Anterior cingulate cortex (tissue), 58 donors: ENCODE measurements at places on chromosomes 3 and 15.

DNA sequence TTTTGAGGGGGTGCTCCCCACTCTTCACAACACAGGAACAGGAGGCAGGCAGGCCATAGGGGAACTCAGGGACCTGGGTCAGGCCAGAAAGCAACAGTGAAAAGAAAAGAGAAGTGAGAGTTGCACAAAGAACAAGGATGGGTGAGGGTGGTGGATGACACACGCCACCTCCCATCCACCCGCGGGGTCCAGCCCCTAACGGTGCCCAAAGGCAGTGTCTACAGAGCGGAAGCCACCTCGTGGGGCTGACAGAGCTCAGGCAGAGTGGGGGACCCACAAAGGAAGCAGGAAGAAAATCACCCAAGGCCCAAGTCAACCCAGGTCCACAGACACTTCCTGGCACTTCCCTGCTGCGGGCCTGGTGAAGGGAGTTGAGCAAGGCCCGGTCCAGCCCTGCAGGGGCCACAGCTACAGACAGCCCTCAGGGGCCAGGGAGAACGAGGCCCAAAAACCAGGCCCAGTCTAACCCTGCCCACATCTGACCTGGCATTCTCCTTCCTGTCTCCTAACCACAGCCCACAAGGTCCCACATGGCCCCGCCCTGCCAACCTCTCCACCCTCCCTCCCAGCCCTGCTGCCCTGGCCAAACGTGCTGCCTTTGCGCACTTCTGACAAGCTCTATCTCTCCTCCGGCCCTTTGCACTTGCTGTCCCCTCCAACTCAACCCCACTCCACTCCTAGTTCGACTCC lies 5.9 kb downstream of the NUP210 start:
- DNase-seq: no peak

GRCh38 chr15:77060546-77060945 lies 10.4 kb downstream of the TSPAN3 start:
- peak; percentile 43 for DNase-seq

- no peak for DNase-seq
These were observed 6.4 kb upstream of the RTP3 start for GRCh38 chr3:46491089-46492070.

- DNase-seq: no peak
These were observed 738 bp downstream of the YEATS2 start for GRCh38 chr3:183698318-183698751.

DNA sequence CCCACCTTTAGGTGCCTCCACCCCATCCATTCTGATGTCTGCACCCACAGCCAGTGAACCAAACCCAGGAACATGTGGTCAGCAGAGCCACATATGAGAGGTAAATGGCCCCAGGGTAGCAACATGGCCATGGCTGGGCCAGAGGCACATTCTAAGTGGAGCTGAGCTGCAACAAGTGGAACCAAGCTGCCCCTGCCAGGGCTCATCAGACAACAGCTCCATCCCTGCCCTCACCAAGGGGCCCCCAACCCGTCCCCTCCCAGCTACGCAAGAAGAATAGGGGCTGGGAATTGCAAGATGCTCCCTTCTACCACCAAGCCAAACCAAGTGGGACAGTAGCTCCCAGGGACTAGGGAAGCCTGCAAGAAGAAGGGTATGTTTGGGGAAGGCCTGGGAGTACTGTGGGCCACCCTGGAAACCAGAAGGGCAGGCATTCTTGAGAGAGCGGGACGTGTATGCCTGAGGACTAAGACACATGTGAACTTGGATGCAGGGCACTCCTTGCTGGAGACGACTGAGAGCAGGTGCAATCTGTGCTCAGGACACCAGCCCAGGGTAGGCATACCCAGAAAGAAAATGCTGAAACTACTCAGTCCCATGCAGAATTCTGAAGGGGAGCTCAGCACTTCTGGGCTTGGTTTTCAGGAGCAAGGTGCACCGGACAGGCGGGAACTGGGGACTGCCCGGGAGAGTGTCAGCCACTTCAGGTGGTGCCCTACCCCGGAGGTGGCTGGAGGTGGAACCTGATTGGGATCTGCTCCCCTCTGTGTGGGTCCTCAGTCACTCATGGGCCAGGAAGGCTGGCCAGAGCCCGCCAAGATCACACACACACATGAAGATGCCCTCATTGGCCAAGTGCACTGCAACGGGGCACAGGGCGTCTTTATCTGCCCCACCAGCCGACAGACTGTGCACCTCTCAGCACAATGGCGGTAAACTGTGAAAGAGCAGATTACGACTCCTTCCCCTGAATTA lies 9.5 kb downstream of the MYL3 start:
- no peak for DNase-seq

DNA sequence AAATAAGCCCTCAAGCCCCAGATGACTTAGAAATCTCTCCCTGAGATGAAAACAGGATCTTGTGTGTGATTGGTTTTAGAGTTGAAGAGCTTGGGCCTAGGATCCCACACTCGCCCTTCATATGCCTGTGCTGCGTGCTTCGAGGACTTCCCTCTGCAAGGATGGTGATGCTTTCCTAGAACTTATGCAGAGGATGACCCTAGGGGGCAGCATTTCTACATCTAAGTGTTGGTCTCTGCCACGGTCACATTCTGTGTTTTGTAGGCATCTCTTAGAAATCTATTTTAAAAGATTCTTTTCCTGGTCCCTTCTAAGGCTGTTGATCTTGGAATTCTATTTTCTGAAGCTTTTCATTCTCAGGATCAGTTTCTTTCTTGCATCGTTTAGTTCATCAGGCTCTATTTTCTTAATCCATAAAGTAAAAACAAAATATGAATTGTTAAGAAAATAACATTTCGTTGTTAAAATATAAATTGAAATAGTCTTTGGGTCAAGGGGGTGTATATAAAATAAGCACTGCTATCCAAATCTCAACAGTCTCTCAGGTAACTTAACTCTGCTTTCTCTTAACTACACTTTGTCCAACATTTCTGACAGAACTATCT lies 45.7 kb downstream of the WDR76 start:
- no peak for DNase-seq

DNA sequence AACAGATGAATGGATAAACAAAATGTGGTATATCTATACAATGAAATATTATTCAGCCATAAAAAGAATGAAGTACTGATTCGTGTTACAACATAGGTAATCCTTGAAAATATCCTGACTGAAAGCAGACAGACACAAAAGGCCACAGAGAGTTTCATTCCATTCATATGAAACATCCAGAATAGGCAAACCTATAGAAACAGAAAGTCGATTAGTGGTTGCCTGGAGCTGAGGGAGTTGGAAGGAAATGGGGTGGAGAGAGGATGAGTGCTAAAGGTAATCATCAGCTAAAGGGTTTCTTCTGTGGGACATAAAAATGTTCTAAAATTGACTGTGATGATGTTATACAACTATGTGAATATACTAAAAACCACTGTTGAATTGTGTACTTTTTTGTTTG lies 22.9 kb downstream of the FOXP1 start:
- DNase-seq: no peak

GRCh38 chr3:197554196-197554561 lies 1.6 kb downstream of the BDH1 start:
- DNase-seq: no peak

DNA sequence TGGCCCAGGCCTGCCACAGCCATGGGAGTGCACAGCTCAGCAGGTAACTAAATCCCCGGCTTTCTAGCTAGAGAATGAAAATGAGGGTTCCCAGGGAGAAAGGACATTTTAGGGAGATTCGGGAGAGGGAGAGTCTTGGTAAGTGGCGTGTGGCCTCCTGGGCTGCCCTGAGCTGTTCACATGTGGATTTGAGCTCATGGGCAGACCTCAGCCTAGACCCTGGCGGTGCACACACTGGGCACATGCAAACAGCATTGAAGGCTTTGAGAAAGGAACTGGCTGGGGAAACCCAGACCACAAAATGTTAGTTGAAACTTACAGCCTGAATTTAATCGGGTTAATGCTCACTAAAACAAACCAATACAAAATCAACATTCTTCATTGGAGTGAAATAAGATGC lies 72.4 kb downstream of the TFRC start:
- DNase-seq: no peak

DNA sequence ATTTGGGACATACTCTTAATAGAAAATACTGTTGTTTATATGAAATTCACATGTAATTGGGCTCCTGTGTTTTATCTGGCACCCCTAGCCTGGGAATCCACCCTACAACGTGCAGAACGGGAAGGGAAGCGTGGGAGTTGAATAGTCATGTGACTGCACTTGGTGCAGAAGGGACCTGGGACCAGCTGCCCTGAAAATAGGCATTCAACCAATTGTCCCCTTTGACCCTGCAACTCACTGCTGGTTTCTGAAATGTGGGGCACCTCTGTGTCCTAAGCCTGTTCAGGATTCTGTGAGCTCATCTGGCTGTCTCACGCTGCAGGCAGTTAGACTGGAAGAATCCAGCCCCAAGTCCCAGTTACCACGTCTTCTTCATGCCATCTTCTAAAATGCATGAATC lies 79.7 kb downstream of the CACNA2D3 start:
- no peak for DNase-seq

- no peak for DNase-seq
These were observed 105.0 kb upstream of the ICE2 start for GRCh38 chr15:60583946-60584345.

DNA sequence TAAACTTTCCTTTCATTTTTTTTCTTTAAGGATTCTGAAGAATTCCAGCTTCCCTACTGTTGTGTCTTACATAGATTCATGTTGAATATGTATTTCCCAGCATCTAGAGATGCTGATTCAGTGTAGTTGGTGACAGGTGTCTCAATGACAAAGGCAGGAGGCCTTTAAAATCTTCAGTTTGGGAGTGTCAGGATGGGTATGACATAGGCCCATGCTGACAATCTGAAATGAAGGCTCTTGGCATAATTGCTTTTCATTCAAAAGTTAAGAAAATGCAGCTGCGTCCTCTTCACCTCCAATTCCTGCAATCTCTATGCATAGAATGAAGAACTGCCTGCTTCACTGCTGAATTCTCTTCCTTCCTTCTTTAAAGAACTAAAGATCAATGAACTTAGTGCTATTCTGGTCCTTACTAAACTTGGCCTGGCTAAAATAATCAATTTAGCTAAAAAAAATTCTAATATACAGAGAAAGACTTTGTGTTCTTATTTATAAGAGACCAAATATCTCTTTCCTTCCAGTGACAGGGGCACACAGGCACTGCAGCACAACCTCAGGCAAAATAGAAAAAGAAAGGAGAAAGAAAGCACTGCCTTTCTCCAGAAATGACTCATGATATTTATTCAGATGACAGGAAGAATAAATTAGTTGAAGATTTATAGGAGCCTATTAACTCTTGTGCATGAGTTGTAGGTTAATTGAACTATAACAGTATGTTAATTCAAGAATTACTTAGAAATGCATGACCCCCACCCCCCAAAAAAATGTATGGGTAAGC lies 152.6 kb upstream of the GBE1 start:
- no peak for DNase-seq

- DNase-seq: no peak
These were observed 850 bp downstream of the SUCLG2 start for GRCh38 chr3:67653425-67654098.

GRCh38 chr3:2950159-2950558 lies 160.0 kb downstream of the IL5RA start:
- DNase-seq: no peak

GRCh38 chr3:152219216-152219615 lies 49.5 kb upstream of the MBNL1 start:
- no peak for DNase-seq
